ENCODE measurements at places on chromosomes 5 and 9. TPM values are rescaled to one million over a fixed set of nuclear protein-coding genes. Genes with fewer than 3 reads are reported as not detected.

- DNase-seq = no peak
These were observed 26.7 kb upstream of the EPB41L4A start for GRCh38 chr5:112445626-112446350.

DNA sequence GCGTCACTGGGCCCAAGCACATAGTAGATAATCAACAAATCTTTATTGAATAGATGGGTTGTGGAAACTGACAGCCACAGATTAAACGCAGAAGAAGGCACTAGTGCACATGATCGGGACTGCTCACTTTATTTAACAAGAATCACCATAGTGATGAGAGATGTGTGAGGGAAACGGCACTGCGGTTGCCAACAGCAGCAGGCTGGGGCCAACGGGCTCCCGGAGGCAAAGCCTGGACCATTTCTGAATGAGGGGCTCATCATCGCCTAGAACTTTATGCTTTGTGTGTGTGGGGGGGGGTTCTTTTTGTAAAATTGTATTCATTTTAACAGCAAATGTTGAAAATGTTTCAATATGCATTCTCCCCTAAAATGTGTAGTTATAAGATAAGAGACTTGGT lies 61.9 kb upstream of the RUFY1 start:
- no peak for DNase-seq

DNA sequence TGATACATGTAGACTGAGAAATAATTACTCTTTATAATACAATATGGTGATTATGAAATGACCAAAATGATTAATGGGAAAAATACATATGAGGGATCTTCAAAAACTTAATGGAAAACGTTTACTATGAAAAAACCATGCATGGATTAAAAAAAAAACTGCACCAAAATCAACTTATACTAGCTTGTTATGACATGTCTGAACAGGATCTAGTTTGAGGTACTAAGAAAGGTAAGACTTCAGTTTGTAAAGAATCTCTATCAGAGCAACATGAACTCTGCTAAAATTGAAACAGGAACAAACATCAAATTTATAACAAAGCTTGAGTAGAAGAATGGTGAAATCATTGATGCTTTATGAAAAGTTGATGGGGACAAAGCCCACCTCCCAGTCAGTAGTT lies 178.0 kb downstream of the SLIT3 start:
- no peak for DNase-seq

GRCh38 chr5:17069995-17070511 lies 134.0 kb upstream of the MYO10 start:
- DNase-seq = no peak

DNA sequence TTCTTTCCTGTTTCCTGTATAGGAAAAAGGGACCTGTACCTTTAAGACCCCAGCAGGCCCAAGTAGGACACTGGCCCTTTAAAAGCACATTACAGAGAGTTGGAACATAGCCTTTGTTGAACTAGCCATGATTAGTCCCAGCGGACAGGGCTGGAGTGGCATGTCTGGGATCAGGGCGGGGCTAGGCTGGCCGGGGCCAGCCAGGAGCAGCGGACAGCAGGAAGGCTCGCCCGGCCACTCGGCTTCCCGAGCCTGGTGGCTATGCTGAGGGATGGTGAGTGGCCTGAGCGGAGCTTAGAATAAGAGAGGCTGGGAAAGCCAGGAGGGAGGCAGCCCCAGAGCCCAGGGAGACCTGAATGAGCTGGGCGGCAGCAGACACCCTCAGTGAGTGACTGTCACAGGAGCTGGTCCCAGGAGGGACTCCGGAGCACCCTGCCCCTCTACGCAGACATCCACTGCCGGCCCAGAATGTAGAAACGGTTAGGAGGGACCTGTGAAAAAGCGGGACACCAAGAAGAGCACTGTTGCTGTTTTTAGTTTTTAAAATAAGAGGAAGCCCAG lies 92.1 kb downstream of the DAB2IP start:
- no peak for DNase-seq

DNA sequence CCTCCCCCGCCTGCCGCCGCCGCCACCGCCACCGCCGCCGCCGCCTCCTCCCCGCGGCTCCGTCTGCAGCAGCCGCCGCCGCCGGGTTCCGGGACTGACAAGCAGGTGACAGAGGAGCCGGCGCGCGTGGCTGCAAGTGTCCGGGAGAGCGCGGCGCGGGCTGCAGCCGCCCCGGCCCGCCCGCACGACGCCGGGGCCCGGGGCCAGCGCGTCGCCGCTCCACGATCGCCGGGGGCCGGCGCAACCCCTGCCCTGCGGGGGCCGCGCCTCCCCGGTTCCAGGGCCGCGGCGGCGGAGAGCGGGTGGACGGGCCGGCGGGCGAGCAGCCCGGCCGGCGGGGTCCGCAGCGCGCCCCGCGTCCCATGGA lies 343 bp downstream of the LMX1B start:
- no peak for DNase-seq

- DNase-seq = no peak
These were observed 422.7 kb upstream of the PIK3R1 start for GRCh38 chr5:67792891-67793290.

Gene MGAT4B
- total RNA-seq = 38.9 TPM

Gene SPAAR
- not detected for total RNA-seq

Gene LCN2
- 1.9 TPM for total RNA-seq

Gene VLDLR
- 39.2 TPM for total RNA-seq

Gene CCL28
- total RNA-seq = 1.4 TPM

Gene IRX2
- total RNA-seq = 0.58 TPM

Gene PTPA
- 48.5 TPM for total RNA-seq

Gene ANKRD20A1
- total RNA-seq = 1.6 TPM
